ENCODE measurements at places on chromosomes 6 and 20. TPM values are rescaled to one million over a fixed set of nuclear protein-coding genes. Genes with fewer than 3 reads are reported as not detected.
A peak's percentile ranks its signal among the peaks of the same experiment; 100 is the strongest.

Gene PLCB4
- 11.4 TPM for total RNA-seq

Gene SFTA2
- not detected for total RNA-seq

Gene LRRN4
- total RNA-seq, result not detected

Gene NRSN1
- total RNA-seq, result not detected

Gene TMEM244
- total RNA-seq, result not detected

Gene DSP
- 2,497 TPM for total RNA-seq

Gene CLDN20
- 0.34 TPM for total RNA-seq

Gene NOX3
- not detected for total RNA-seq

DNA sequence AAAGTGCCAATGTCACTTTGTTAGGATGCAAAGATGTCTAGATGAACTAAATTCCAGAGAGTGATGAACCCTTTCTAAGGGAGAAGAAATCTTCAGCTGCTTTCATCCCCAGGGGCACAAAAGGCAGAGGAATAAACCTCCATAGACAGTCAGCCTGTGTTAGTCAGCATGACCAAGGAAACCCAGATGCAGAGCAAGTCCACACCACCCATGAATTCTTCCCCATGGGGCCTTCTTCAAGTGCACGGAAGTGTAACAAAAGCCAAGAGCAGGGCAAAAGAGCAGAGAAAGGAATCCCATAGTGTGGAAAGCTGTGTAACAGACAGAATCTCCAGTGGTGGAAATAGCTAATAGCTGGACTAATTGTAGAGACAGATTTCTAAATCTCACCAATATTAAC lies 50.0 kb downstream of the DCDC2 start:
- no peak for DNase-seq

DNA sequence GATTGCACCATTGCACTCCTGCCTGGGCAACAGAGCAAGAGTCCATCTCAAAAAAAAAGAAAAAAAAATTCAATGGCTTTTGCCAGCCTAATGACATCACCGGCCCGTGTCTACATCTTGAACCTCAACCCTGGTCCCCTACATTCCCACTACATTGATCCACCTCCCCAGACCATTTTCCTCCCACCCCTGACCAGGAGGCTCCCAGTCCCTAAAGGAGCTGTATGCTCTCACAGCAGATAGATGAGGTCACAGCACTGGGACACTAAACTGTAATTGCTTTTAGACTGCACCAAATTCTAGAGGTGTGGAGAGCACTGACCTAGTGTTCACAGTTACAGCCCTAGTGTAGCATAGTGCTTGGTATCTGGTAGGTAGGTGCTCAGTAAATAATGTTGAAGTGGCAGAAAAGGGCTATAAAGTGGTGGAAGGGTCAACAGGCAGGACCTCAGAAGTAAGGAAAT lies 10.7 kb downstream of the TGIF2 start:
- no peak for DNase-seq

- DNase-seq, result no peak
Measured at GRCh38 chr6:139081471-139081870, 52.9 kb downstream of the ABRACL start.

DNA sequence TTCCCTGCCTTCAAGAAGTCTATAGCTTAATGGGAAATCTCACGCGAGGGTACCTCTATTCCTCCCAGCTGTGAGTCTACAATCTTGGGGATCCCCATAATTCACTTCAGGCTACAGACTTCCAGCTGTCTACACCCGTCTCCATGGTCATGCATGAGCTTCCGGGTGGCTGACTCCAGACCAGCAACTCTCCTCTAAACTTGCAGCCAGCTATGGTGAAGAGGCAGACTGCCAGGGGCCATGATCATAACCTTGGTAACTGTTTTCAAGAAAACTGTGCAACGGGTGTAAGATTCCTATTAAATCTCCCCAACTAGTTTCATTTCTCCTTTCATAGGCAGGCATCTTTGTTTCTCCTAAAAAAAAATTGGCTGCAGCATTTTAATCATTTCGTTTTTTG lies 534.4 kb upstream of the CHD6 start:
- DNase-seq, result no peak

- no peak for DNase-seq
Measured at GRCh38 chr6:168197636-168198301, 118.8 kb upstream of the FRMD1 start.

DNA sequence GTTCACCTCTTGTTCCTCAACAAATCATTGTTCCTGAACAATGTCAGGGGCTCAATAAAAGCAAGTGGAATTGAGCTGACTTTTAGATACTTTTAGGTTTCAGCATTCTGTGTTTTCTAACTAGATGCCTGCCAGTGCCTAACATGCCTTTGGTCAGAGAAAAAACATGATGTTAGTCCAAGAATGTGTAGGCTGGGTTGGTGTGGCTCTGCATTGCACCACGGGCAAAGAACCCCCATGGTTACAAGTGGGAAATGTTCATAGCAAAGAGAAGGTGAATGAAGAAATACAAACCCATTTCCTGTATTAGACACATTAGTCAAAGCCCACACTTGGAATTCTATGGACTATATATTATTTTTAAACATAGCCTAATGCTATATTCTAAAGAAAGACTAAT lies 193.3 kb downstream of the TMEM200A start:
- no peak for DNase-seq

DNA sequence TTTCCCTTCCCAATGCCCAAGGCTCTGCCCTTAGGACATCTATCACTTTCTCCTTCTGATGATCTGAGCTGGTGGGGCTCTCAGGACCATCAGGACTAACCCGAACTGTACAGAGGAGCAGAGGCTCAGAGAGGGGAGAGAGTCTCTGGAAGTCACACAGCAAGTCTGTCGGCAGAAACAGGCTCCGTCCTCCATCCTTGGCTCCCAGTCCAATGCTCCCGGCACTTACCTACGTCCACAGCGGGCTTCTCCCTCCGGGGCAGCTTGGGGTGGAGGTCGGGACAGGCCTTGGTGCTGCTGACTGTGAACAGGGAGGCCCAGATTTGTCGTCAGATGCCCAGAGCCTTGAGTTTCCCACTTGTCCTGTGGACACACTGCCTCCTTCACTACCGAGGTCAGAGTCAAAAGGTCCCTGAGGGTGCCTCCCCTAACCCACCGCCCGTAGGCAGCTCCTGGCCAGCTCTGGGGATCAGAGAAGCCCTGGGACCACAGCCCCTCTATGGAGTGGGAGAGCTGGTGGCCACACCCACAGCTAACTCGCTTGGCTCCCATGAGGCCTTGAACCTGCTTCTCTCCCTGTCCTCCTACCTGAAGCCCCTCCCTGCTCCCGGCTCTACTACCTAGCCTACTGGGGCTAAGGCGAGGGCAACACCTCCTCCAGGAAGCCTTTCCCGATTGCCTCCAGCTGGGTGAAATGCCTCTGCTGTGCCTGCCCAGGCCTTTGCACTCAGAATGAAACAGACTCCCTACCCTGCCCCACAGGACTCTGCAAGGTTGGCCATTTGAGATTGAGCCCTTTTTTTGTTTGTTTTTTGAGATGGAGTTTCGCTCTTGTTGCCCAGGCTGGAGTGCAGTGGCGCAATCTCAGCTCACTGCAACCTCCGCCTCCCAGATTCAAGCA lies 22.6 kb downstream of the VSTM2L start:
- DNase-seq, result no peak

- DNase-seq, result peak; percentile 41
Measured at GRCh38 chr20:5621305-5621704, 128.9 kb upstream of the SHLD1 start.

DNA sequence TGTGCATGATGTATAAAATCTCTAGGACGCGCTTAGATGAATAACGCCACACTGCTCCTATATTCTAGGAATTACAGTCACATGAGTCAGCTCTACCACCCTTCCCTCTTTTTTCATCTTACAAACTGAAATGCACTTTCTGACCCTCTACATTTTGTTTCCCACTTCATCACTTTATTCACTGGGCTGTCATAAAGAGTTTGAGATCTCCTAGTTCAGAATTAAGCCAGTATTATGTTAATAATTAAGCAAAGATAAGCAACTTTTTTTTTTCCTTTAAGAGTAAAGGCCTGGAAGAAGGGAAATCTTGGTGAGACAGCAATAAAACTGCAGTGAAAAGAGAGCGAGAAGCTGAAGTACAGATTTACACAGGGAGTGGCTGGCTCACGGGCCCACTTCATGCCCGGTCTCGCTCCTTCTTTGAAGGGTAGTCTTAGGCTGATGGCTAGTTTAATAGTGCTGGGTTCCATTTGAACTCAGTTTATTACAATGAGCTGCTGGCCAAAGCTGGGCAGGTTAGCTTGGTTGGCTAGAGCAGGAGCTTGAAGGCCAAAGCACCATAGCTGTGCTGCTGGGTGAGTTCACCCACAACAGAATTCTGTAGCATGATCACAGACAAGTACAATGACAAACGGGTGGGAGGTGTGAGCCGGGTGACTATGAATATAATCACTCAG lies 110.6 kb downstream of the MAP7 start:
- DNase-seq, result no peak

- no peak for DNase-seq
Measured at GRCh38 chr20:47973519-47974233, 188.4 kb upstream of the SULF2 start.

GRCh38 chr6:16873698-16874097 lies 112.4 kb upstream of the ATXN1 start:
- DNase-seq, result no peak

DNA sequence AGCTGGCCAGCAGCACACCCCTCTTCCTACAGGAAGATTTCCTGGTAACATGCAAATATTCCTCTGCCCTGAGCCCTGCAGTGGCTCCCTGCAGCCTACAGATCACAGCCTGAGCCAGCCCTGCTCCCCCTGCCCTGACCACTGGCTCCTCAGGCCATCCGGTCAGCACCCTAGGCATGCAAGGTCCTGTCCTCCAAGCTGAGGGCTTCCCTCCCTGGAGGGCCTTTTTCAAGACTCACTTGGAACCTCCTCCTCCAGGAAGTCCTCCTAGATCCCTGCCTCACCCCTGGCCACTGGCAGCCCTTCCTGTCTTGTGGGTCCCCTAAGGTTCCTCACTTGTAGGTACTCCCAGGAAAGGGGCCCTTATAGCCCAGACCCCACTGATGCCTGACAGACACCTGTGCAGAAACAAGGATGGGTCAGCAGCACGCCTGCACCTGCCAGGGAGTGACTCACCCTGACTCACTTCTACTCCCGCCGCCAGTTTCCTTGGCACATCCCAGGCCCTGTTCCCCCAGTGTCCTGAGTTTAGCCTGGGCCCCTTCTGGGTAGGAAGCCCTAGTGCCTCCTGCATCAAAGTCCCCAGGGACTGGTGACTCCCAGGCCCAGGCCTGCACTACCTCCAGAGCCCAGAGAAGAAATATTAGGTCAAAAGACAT lies 3.2 kb downstream of the SLC4A11 start:
- no peak for DNase-seq

DNA sequence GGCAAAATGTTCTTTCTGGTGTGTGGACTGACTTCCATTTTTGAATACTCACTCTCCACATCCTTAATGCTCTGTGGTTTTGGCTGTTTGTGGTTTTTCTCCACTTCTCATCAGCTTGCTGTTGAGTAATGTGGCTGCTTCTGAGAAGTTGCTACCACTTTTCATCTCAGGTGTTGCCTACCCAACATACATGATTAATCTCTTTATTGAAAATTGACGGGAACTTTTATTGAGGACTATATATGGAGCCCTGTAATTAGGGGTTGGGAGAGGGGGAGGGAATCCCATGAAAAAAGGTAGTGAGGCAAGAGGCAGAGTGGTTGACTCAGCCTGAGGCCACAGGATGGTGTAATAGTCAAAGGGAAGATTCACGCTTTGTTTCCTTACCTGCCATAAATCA lies 17.6 kb downstream of the IL22RA2 start:
- DNase-seq, result no peak

GRCh38 chr6:127459231-127459641 lies at the start of gene KIAA0408:
Gene KIAA0408 (minus strand): TSS chr6:127459389. CDS start chr6:127453981, 5,408 bp downstream.
- no peak for DNase-seq

GRCh38 chr6:17125407-17125806 lies 23.6 kb downstream of the STMND1 start:
- DNase-seq, result no peak

Measured in lower leg skin (tissue), 4 donors.